ENCODE measurements at places on chromosomes 2 and 18.

DNA sequence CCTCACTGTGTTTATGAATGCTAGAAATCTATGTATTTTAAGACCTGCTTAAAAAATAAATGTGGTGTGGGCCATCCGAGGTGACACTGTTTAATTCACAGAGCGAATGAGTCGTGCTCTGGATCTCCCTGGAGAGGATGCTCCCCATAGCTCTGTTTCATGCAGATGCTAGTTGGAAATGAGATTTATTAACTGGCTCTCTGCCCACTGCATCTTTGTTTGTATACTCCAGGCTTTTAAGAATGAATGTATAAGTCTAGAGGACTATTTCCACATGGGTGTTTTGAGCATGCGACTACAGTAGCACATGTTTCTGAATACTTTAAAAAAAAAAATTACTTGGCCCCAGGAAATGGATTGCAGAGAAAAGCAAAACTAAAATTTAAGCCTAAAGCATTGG lies 3.9 kb downstream of the MAPRE2 start:
- no peak for DNase-seq

DNA sequence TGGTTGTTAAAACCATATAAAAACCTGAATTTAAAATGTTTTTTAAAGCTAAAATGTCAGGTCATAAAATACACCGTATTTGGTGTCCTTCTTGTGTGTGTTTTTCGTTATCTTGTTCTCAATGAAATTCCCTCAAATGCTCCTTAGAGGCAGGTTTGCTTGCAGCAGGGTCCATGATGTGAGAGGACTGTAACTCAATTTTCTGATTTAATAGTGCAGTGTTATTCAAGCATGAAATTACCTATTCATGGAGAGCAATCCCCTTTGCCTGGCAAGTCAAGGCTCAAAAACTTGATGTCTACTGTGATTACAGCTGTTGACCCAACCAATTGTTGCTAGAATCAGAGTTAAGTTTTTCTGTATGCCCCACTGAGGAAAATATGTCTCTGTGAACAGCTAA lies 318.2 kb downstream of the GALNT13 start:
- no peak for DNase-seq

- no peak for DNase-seq
Measured at GRCh38 chr2:63049970-63050333, 678 bp upstream of the OTX1 start.

- no peak for DNase-seq
Measured at GRCh38 chr2:239025951-239026461, 178.1 kb downstream of the TWIST2 start.

DNA sequence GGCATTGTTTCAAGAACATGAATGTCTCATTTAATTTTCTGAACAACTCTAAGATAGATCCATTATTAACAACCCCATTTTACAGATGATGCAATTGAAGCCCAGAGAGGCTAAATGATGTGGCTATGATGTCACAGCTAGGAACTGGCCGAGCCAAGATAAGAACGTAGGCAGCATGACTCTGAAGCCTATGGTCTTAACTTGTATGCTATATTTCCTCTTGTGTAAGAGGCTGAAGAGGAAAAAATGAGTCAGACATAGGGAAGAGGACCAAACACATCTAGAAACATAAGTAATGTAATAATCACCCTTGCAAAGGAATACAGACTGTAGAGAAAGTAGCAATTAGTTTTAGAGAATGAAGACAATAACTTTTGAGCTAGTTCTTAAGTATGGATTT lies 416.8 kb downstream of the FIGN start:
- no peak for DNase-seq

GRCh38 chr2:7943446-7943845 lies 738.4 kb upstream of the ID2 start:
- DNase-seq: no peak
